ENCODE measurements at places on chromosomes 4 and X.

- H3K27me3 ChIP-seq, result no peaks in the 10 kb centered on the region
- H3K36me3 ChIP-seq, result no peaks in the 10 kb centered on the region
- no peaks in the 10 kb centered on the region for H3K4me1 ChIP-seq
- H3K4me3 ChIP-seq, result no peak overlapping the region
These were observed 649.0 kb upstream of the TENM3 start for GRCh38 chr4:181594188-181594587.

GRCh38 chrX:147749308-147749707 lies 162.4 kb upstream of the FMR1 start:
- no peaks in the 10 kb centered on the region for H3K27me3 ChIP-seq
- no peak overlapping the region for H3K27ac ChIP-seq
- H3K4me1 ChIP-seq, result no peaks in the 10 kb centered on the region
- H3K4me3 ChIP-seq, result no peak overlapping the region
- no peaks in the 10 kb centered on the region for H3K36me3 ChIP-seq

- H3K27me3 ChIP-seq, result no peaks in the 10 kb centered on the region
- peak; percentile 11 for DNase-seq
- no peaks in the 10 kb centered on the region for H3K36me3 ChIP-seq
- no peak overlapping the region for H3K4me3 ChIP-seq
These were observed 41.3 kb upstream of the GPC3 start for GRCh38 chrX:134026565-134027311.

DNA sequence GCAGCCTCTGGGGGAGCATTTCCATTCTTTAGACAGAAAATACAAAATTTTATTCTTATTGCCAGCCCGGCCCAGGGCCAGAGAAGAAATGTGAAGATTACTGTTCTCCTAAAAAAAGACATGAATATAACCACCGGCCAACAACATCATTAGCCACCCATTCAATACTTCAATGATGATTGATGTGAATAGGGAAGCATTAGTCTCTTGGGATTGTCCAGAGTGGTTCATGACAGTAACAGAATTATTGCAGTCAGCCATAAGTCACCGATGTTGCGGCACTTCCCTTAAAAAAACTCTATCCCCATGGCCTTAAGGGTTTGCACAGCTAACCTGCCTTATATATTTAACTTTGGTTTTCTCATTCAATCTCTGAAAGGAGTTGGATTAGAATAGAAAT lies 418.7 kb downstream of the CENPC start:
- no peak for DNase-seq
- no peaks in the 10 kb centered on the region for H3K4me1 ChIP-seq
- H3K36me3 ChIP-seq, result no peaks in the 10 kb centered on the region
- no peaks in the 10 kb centered on the region for H3K27me3 ChIP-seq
- H3K4me3 ChIP-seq, result no peak overlapping the region

DNA sequence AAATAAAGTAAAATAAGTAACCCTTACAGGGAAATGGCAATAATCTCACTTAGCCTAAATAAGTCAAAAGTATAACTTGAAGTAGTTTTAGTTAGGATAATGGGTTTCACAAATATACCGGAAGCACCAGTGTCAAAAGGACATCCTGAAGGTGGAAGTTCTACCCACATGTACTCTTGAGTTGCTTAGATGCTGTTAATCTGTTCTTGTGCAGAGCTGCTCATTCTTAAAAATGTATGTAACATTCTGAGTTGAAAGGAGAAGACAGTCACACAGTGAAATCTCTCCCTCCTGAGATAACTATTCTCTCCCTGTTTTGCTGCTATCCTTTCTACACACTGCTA lies 11.2 kb upstream of the CCNG2 start:
- peak; percentile 26 for DNase-seq
- no peak overlapping the region for H3K27ac ChIP-seq
- H3K4me3 ChIP-seq, result no peak overlapping the region
- H3K27me3 ChIP-seq, result peaks cover 2% of the 10 kb centered on the region
- no peaks in the 10 kb centered on the region for H3K36me3 ChIP-seq
- peaks cover 18% of the 10 kb centered on the region for H3K4me1 ChIP-seq

DNA sequence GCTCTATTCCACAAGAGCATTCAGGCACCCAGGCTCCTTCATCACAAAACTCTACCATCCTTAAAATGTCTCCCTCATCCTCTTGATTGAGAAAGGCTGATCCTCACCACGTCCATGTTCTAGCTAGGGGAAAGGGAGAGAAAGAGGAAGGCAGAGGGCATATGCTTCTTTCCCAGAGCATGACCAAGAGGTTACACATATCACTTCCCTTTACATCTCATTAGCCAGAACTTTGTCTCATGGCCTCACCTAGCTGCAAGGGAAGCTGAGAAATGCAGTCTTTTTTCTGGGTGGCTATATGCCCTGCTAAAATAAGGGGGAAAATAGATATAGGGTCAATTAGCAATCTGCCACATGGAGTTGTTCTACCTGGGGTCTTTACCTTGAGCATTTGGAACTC lies 42.7 kb downstream of the LONRF3 start:
- H3K36me3 ChIP-seq, result peaks cover 6% of the 10 kb centered on the region
- H3K4me1 ChIP-seq, result peaks cover 18% of the 10 kb centered on the region
- no peak for DNase-seq
- no peak overlapping the region for H3K4me3 ChIP-seq

DNA sequence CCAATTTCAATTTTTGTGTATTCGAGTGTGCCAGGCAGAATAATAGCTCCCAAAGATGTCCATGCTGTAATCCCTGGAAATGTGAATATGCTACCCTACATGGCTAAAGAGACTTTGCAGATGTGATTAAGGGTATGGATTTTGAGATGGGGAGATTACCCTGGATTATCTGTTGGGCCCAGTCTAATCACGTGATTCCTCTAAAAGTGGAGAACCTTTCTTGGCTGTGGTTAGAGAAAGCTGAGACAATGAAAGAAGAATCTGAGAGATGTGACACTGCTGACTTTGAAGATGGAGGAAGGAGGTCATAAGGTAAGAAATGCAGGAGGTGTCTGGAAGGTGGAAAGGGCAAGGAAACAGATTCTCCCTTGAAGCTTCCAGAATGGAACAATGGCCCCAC lies 503.5 kb upstream of the PITX2 start:
- no peaks in the 10 kb centered on the region for H3K36me3 ChIP-seq
- H3K27me3 ChIP-seq, result no peaks in the 10 kb centered on the region
- H3K4me3 ChIP-seq, result no peak overlapping the region
- H3K27ac ChIP-seq, result no peak overlapping the region
- no peak for DNase-seq

Measured in endothelial cell of umbilical vein (primary cell).